ENCODE measurements at places on chromosomes 2 and 18. TPM values are rescaled to one million over a fixed set of nuclear protein-coding genes. Genes with fewer than 3 reads are reported as not detected.
A peak's percentile ranks its signal among the peaks of the same experiment; 100 is the strongest.

DNA sequence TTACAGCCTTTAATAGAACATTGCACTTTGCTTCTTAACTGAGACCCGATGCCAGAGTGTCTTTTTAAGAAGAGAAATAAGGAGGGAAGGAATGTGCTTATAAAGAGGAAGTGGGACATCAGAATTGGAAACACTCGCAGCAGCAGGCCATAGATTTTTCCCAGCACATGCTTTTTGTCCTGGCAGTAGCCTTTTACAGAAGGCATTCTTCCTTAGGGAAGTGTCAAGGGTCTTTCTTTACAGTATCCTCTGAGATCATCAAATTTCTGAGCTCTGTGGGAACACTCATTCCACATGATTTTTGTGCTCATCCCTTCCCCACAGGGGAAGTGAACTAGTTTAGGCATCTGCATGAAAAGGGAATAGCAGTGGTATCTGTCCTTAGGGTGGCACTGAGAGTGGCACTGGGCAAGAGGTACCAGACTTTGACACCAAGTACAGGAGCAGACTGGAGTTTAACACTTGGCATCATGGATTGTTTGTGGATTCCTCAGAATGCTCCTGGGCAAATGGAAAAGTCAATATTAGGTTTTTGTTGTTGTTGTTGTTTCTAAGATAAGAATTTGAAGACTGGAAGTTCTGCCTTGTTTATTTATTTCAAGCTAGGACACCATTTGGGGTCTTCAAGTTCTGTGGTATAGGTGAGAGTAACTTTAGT lies 4.1 kb downstream of the MYO1B start:
- no peak for DNase-seq

GRCh38 chr2:86453836-86454235 lies 12.7 kb downstream of the KDM3A start:
- peak; percentile 71 for DNase-seq

UPP2 gene
- total RNA-seq: not detected

GRCh38 chr2:134417968-134418582 lies 164.2 kb downstream of the MGAT5 start:
- DNase-seq: no peak

IL1R2 gene
- 0.28 TPM for total RNA-seq

- DNase-seq: no peak
These were observed 23.0 kb upstream of the SMAD7 start for GRCh38 chr18:48973731-48974130.

GRCh38 chr2:85710687-85711577 lies 16.8 kb downstream of the GNLY start:
- DNase-seq: peak; percentile 80

- no peak for DNase-seq
These were observed 100.3 kb downstream of the ASAP2 start for GRCh38 chr2:9306911-9307310.

- no peak for DNase-seq
These were observed 44.2 kb upstream of the OTOS start for GRCh38 chr2:240184656-240185055.

DNA sequence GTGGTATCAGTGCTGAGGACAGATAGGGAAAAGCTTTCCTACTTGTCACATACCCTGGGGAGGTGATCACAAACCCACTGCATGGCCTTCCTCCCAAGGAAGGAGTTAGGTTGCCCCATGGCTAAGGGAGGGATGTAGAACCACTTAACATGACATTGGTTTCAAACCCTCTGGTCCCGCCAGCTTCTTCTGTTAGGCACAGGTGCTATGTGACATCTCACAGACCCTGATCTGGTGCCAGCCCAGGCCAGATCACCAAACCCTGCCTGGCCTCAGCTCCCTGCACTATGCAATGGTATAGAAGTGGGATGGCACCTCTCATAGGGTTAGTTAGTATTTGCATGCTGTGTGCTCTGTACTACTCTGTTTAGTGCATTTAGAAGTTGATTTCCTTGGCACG lies 58.0 kb downstream of the TCF7L1 start:
- DNase-seq: no peak

- no peak for DNase-seq
These were observed 108.5 kb upstream of the NCK2 start for GRCh38 chr2:105636109-105636740.

CD8B2 gene
- not detected for total RNA-seq

CERKL gene
- total RNA-seq: not detected

GRCh38 chr2:173296235-173296634 lies 58.4 kb upstream of the CDCA7 start:
- no peak for DNase-seq

ARL4C gene
- total RNA-seq: 6.1 TPM

- DNase-seq: no peak
These were observed 206.6 kb upstream of the SETBP1 start for GRCh38 chr18:44474067-44474411.

GPBAR1 gene
- total RNA-seq: not detected

GRCh38 chr2:241759067-241759807 lies 17.4 kb upstream of the GAL3ST2 start:
- DNase-seq: no peak

CCDC121 gene
- total RNA-seq: 2.8 TPM

ARHGEF4 gene
- 0.33 TPM for total RNA-seq

DNA sequence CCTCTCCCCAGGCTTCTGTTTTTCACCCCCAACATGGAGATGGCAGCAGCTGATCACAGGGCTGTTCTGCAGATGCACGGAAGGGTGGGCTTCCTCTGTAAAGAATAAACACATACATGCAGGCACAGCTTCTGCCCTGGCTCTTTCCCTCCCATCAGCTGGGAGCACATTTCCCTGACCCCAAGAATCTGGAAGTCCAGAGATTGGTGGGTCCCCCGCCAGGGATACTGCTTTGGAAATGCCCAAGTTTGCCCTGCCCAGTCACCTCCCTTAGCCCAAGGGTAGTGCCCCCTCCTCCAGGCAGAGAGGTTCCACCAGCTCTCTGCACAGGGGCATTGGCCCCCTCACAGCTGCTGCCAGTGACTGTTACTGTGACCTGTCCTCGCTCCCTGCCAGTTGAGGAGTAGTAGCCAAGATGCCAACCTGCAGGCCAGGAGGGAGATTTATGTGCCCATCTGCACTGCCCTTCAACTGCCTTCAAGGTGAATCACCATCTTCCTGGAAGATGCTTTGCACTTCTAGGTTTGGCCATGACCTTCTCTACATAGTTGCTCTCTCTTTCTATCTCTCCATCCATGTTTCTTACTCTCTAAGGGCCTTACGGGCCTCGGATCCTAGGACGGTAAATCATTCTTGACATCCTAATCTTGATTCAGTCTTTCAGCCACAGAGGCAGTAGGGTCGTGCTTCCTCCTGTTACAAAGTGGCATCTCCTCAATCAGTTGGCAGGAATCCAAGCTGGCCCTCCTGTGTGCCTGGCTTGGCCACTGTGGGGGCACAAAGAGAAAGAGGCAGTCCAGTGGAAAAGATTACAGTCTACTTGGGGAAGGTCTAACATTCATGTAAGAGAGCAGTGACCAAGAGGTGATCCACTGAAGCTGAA lies 121.8 kb downstream of the CTIF start:
- DNase-seq: no peak

GRCh38 chr2:160288324-160288723 lies 88.3 kb upstream of the ITGB6 start:
- DNase-seq: no peak

- DNase-seq: peak; percentile 51
These were observed 916 bp downstream of the TNFRSF11A start for GRCh38 chr18:62325806-62326645.

ALPG gene
- total RNA-seq: 0.05 TPM

DNA sequence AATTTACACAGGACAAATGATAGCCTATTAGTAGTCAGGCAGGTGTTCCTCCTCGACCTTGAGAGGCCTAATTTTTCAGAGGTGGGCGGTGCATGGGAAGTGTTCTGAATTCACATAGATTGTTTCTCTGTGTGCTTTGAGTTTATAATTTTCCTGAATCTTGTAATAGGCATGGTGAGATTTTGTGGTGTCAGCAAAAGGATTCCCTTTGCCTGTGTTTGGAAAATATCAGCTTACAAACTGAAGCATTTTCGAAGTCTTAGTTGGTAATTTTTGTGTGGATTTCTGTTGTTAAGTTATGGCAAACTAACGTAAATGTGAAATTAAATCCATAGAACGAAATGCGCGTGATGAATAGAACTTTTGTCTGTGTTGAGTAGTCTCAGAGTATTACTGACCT lies 194.0 kb upstream of the RBMS1 start:
- no peak for DNase-seq

GRCh38 chr2:45229411-45229810 lies 220.2 kb upstream of the SIX2 start:
- no peak for DNase-seq

GRCh38 chr18:45161850-45162249 lies 453.4 kb upstream of the SLC14A2 start:
- DNase-seq: no peak

- no peak for DNase-seq
These were observed 217.5 kb downstream of the CYP26B1 start for GRCh38 chr2:71930049-71930681.

GRCh38 chr2:45194596-45194995 lies 185.3 kb upstream of the SIX2 start:
- no peak for DNase-seq

MPV17 gene
- 48.6 TPM for total RNA-seq

SERPINB3 gene
- total RNA-seq: 0.17 TPM

SLC25A52 gene
- total RNA-seq: not detected

CCDC150 gene
- total RNA-seq: 10.9 TPM

DNA sequence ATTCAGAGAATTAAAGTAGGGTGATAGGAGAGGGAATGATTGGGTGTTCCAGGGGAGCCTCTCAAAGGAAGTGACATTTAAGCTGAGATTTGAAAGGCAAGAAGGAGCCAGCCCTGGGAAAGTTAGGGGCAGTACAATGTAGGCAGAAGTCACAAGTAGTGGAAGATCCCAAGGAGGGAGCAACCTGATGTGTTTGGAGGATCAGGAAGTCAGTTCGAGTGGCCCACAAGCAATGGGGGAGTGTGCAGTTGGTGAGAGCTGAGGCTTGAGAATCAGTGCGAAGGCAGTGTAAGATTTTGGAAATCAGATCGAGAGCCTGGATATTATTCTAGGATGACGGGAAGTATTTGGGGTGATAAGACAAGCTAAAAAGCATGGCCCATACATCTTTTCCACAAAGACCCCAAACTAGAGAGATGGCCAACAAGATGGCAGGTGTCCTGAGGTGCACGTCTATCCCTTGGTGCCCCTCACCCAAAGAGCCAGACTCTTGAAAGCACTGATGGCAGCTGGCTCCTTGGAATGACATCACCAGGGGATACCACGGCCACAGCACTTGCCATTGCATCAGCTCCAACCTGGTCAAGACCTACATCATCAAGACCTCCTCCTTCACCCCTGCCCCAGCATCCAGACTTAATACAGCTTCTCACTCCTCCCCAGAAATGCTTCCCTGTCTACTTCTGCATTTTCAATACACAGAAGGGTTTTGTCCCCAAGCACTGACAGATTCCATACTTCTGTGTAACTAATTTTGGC lies 127.3 kb downstream of the BCL2 start:
- no peak for DNase-seq

EML6 gene
- 0.17 TPM for total RNA-seq

DNA sequence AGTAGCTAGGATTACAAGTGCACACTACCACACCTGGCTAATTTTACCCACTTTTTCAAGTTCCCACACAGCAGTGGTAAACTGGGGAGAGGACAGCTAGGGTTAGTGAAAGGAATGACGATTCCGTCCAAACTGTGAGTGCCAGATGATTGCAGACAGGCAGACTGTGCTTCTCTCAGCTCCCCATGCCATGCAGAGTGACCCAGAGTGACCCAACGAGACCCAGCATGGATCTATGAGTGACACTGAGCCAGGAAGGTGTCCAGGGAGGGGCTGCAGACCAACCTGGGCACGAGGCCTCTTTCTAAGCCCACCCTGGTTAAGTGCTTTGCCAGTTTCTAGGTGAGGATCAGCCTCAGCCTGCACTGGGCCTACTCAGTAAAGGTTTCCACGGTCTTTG lies 7.7 kb upstream of the KLF11 start:
- no peak for DNase-seq

DNA sequence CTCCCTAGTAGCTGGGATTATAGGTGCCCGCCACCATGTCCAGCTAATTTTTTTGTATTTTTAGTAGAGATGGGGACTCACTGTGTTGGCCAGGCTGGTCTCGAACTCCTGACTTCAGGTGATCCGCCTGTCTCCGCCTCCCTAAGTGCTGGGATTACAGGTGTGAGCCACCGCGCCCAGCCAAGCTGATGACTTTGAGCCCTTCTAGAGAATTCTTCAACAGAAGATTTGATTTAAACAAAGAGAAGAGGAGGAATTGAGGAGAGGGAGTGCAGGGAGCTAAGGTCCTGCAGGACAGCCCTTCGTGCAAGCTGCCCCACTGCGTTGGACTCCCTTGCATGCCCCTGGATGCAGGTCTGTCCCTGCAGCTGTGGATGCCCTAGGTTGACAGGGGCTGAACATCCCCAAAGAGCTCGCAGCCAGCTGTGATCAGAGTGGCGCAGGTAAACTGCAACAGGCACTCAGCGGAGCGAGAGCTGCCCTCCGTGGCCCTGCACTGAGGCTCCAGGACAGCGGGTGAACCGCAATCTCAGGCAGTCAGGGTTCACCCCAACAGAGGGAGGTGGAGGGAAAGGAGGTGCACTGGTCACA lies 13.7 kb downstream of the ADRA2B start:
- DNase-seq: no peak

DNA sequence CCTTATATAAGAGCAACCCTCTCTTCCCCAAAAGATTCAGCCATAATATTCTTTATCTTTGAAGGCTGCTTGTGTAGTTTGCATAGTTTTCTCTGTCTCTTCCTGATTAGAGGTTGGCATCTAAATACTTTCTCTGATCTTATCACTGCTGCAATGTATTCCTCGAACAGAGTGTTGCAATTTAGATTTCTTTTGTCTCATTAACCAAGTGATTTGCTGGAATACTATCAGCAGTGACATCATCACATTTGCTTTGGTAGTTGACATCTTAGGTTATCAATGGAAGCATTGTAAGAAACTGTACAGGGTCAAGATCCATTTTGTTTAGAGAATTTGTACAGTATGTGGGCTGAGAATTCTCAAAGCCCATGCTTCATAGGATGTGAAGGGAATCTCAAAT lies 72.0 kb upstream of the NEUROD1 start:
- DNase-seq: no peak

ACADL gene
- 0.19 TPM for total RNA-seq

DNA sequence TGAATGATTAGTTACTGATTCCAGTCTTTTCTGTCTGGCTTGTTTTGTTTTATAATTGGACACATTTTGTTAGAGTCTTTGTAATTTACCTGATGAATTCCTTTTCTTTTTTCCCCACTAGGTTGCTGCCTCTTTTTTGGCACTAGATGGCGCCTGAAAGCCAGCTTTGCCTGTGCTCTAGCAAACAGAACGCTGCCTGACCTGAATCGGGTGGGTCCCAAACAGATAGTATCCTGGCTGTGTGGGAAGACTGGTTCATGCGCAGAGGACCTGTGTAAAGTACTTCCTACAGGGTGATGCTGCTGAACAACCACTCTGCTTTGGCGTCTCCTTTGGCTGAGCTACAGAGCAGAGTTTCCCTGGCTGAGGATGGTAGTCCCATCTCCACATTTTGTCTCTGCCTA lies 288.2 kb downstream of the IKZF2 start:
- peak; percentile 21 for DNase-seq

DNA sequence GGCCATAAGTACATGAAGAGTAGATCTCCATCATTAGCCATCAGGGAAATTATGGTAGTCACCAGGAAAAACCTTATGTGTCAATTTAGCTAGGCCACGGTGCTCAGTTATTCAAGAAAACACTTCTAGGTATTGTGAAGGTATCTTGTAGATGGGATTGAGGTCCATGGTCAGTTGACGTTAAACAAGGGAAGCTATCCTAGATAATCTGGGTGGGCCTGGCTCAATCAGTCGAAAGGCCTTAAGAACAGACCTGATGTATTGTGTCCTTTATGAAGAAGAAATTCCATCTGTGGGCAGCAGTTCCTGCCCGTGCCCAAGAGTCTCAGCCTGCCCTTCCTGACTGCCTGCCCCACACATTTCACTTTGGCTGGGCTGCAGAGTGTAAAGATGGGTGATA lies 16.7 kb upstream of the CNGA3 start:
- no peak for DNase-seq

Measured in dermis blood vessel endothelial cell (primary cell).